ENCODE measurements at places on chromosomes 1 and 21.

GRCh38 chr1:170929835-170930554, 5.3 kb upstream of the MROH9 start:
- DNase-seq = no peak

DNA sequence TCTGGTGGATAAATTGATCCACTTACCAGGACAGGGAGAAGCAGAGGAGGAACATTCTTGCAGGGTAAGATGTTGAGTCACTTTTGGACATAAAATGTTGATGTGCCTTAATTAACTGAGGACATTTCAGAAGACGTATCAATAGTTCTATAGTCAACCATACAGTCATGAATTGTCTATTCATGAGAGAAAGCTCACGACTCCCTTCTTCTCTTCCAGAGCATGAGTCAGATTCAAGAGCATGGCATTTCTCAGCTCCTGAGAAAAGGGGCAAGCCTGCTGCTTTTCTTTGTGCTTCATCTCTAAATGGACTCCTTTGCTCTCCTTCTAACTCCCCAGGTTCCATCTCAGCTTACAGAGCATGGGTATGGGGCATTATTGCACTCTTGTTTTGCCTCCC, 55.7 kb downstream of the ADGRL4 start:
- DNase-seq = no peak

DNA sequence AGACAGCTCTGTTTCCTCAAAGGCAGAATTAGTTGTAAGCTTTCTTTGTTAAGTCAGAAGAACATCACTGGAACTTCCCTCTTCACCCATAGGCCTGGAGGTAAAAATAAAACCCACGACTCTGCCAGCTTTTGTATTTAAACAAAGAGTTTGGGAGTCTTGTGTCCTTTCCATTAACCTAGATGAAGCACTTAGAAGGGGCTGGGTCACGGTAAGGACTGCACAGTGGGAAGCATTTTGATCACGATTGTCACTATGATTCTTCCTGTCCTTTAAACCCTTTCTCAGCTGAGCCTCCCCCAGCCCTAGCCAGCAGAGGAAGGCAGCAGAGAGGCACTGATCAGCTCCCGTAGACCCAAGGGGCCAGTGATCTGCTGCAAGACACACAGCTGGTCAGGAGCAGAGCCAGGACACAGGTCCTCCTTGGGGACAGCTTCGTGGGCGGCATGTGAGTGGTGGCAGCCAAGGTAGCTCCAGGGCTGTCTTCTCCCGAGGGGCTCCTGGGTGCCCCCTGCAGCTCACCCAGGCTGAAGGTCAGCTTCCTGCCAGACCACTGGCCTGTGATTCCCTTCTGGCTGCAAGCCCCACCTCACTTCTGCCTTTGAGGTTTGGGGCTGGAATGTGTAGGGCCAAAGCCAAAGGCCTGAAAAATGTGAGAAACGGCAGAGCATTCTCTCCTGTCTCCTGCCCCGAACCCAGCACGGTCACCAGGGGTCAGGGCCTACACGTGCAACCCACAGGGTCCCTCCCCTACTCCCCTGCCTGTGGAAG, 4.0 kb upstream of the LAPTM5 start:
- no peak for DNase-seq

DNA sequence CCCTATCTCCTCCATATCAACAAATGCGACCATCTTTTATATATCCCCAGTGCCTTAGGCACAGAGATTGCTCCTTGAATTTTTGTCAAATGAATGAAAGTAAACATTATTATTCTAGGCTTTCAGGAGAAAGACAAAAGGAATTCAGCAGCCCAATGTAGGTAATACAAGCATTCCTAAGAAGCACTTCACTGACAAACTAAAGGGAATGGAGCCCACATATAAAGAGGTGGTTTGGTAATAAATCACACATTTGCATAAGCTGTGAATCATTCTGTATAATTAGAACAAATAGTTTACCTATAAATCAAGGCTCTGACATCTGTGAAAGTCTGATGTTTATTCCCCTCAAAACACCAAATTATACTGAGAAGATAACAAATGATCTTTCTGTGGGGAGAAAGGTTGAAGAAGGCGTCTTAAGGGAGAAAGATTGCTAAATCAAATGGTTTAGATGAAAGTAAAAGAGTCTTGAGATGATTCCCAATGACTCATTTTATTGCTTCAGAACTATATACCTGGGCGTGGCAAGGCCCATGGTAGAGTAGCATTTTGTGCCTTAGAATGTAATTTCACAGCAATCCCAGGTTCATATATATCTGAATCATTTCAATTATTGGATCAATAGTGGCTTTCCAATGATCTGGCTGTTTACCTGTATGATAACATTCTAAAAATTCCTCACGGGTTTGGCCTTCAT, 558.1 kb downstream of the AGBL4 start:
- no peak for DNase-seq

- peak; percentile 30 for DNase-seq
Observed at GRCh38 chr1:94805912-94806311, 14.2 kb upstream of the SLC44A3 start.

GRCh38 chr1:234856845-234857245, 246.9 kb upstream of the IRF2BP2 start:
- DNase-seq = no peak

DNA sequence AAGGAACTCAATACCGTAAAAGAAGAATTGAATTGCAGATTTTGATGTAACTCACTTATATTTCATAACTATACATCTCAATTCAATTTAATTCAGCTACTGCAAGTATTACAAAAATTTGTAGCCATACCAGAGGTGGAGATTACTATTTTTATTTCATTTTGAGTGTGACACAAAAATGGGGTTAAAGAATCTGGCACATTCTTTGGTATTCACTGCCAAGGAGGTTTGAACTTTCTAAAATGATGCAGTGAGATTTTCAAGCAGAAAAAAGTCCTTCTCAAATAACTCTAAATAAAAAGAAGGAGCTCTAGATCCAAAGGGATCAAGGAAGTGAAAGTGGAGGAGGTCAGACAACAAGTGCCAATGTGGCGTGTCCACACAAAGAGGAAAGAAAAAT, 569.0 kb downstream of the DPYD start:
- no peak for DNase-seq

DNA sequence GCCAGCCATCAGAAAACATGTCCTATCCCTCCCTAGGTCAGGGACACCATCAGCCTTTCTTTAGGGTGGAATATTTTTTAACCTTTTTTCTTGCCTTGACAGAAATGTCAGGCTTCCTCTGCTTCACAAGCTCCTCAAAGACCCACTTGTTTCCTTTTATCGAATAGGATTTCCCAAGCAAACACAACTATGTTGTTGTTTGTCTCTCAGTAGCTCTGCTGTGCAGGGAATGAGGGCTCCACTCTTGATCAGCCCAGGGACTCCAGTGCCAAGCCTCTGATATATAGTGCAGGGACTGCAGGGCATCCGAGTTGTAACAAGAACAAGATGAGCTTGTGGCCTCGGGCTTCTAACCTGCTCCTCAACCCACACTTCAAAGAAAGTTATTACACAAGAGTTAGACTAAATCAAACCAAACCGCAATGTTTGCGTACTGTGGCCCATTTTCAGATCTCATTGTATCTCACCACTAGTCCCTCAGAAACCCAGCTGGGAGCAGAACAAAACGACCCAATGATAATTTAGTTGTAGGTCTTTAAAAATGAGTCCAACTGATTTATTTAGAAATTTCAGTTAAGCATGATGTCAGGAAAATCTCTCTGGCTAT, 108.1 kb downstream of the ATG4C start:
- DNase-seq = no peak

DNA sequence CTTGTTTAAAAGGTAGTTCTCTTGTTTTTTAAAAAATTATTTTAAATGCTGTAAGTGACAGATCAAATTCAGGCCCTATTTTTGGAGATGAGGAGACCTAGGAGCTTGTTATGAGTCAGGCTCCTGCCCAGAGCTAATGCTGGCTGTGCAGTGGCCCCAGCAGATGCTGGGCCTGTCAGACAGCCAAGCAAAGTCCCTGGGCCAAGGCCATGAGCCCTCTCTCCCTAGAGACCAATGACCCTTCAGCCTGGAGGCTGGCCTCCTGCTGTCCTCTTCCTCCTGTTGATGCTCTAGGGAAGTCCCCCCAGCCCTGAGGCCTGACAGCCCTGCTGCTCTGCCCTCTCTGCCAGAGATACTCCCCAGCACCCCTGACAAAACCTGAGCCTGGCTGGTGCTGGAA, 128.1 kb upstream of the CTTNBP2NL start:
- DNase-seq = no peak

DNA sequence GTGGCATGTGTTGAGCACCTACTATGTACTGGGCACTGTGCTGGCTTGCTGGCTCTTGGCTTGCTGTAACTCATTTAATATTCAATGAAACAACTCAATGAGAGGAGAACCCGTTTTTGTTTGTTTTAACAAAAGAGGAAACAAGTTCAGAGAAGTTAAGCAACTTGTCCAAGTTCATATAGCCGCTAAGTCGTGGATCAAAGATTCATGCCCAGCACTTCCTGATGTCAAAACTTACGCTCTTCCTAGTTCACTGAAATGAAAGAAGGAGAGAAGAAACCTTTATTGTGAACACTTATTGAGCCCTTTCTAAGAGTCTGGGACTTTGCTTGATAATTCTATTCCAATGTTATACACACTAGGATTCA, 475.9 kb downstream of the PTPRU start:
- DNase-seq = no peak

DNA sequence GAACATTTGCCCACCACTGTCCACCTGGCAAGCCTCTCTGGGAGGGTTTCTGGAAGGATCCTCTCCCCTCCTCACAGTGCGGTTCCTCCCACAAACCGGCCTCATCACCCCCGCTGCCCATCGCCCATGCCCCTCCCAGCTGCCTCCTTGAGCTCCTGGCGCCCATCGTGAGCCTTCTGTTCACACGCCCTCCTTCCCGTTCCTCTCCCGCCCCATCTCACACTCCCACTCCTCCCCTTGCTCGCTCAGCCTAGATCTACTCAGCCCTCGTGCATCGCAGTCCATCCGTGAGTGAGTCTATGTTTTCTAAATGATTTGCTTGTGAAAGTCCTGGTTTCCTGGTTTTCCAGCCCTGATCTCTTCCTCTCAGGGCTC, 119.1 kb upstream of the C1orf174 start:
- DNase-seq = peak; percentile 3

- DNase-seq = no peak
Observed at GRCh38 chr1:114299331-114299975, 145.8 kb upstream of the SYT6 start.

DNA sequence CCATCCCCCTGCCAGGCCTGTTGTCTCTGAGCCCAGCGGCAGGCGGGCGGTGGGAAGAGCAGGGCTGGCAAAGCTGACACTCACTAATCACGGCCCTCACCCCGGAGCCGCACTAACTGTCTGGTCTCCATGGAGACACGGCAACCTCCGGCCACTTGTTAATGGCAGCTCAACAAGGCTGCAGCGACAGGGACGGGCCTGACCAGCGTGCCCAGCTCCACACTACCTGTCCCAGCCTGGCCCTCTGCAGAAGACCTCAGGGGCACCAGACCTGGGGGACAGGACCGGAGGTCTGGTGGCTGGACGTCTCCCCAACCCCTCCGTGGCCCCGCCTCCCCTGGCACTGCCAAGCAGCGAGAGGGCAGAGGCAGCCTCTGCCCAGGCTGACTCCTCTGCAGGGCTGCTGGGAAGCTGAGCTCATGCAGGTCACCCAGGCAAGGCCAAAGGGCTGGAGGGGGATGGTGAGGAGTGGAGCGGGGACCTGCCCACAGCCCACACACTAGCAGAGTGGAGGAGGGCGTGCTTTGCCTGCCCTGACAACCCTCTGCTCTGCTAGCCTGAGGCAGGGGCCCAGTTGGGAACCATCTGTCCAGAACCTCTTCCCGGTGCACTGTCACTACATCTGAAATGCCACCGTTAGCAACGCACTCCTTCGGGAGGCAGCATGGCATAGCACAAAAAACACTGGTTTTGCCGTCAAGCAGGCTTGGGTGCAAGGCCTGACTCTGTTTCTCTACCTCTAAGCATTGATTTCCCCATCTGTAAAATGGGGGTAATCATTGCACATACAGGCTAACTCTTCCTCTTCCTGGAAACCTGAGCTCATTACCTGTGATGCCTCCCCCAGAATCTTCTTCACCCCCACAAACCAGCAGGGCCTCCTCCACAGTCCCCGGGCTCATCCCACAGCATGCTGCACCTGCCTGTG, 29.6 kb upstream of the WASF2 start:
- no peak for DNase-seq

GRCh38 chr1:35589516-35590427, 16.7 kb downstream of the TFAP2E start:
- DNase-seq = no peak

DNA sequence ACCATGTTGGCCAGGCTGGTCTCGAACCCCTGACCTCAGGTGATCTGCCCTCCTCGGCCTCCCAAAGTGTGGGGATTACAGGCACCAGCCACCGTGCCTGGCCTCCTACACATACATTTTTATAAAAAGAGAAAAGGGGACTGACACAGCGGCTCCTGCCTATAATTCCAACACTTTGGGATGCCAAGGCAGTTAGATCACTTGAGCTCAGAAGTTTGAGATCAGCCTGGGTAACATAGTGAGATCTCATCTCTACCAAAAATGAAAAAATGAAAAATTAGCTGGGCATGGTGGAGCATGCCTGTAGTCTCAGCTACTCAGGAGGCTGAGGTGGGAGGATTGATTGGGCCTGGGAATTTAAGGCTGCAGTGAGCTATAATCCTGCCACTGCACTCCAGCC, 23.4 kb downstream of the ZNF281 start:
- DNase-seq = no peak

DNA sequence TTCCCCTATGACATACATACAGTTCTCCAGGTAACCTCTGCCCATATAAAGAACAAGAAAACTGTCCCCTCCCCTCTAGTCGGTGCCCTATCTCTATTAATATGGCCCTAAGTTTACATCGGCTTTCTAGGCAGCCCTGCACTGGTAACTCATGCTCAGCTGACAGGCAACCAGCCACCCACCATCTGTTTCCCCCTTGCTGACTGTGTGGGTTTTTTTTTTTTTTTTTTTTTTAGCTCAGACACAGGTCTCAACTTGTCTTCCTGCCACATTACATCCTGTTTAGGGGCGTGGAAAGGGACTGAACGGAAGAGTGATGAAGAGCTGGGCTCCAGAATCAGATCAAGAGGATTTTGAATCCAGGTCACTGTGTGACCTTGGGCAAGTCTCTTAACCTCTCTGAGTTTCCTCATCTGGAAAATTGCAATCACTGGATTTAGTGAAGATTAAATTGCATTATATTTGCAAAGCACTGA, 14.0 kb downstream of the LAPTM5 start:
- DNase-seq = peak; percentile 70

GRCh38 chr1:20921285-20921684, 134.2 kb upstream of the HP1BP3 start:
- no peak for DNase-seq

GRCh38 chr1:74971982-74972381, 162.2 kb upstream of the LHX8 start:
- no peak for DNase-seq

DNA sequence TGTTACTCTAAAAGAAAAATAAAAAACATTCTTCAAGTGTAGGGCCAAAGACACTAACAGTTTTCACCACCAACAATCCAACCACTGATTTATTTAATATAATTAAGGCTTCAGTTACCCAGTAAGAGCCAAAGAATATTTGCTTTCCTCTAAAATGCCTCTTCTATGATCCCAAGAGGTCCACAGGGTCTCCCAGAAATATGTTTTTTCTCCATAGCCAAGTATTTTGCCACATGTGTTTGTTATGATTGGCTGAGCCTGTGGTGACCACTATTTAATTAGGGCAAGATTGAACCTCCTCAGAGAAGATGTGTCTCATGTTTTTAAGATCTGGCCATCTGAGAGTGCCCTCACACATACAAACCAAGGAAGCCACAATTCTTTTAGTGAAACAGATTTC, 135.9 kb downstream of the TPR start:
- DNase-seq = no peak

All from activated T-helper 2 cell treated with anti-CD3 and anti-CD28 coated beads, Interferon-gamma antibody, Interleukin-2, Interleukin-4, amounts not matched to agents 10 μg/mL and 5 μg/mL and 100 μg/mL, durations not matched to agents 14 hours and 24 hours and 36 hours (primary cell).